CD4-positive, alpha-beta T cell treated with Interleukin-15 for 4 hours (primary cell): ENCODE measurements at places on chromosomes 3 and 15.

DNA sequence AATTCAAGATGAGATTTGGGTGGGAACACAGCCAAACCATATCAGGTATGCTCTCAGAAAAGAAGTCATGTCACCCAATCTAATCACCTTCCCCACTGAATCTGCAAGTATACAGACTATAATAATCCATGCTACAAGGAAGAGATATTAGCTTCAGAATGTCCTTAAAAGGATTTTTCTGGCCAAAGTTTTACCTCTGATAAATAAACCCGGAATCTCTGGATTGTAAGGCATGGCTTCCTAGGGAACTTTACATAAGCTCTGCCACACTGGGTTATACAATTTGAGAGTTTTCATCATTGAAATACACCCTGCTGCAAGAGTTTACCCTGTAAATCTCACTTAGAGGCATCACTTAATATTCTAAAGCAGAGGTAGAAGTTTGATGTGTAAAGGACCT, 330.5 kb upstream of the KCNMB2 start:
- no peak for DNase-seq

DNA sequence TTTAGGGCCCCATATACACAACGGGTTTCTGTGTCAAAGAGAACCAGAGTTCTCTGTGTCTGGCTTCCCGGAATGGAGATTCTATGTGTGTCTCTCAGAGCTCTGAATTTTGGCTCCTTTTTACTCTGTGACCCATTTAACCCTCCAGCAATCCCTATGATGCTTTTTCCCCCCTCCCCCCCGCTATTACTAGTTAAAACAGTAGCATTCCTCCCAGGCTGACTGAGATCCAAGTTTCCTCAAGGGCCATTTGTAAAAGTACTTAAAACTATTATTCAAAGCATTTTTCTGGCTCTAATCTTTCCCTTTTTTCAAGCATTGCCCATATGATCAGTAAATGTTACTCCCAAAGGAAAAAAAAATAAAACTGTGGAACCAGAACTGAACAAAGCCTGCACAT, 6.6 kb upstream of the STAC start:
- no peak for DNase-seq

DNA sequence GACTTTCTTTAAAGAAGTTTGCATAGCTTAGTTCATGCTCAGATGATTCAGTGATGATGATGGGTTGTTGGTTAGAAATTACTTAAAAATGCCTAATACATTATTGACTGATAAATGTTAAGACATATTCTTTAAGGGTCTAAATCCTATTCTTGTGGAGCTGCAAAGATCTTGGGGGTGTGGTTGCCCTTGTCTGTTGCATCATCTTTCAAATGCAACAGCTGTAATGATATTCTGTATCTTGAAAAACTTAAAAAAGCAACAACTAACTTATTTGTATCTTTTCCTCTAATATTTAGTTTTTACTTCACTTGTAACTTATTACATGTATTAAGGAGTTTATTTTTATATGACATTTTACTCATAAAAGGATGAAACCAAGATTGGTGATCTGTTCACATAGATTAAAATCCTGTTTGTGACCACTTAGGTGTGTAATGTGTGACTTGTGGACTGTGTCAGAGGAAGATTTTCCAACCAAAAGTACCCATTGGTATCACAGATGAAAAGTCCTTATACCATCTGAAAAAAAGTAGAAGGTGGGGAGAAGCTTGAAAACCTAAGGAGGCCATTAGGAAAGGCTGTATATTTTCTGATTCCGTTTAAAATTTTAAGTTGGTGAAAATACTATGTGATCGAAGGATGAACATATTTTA, 142.8 kb downstream of the IGF1R start:
- no peak for DNase-seq

DNA sequence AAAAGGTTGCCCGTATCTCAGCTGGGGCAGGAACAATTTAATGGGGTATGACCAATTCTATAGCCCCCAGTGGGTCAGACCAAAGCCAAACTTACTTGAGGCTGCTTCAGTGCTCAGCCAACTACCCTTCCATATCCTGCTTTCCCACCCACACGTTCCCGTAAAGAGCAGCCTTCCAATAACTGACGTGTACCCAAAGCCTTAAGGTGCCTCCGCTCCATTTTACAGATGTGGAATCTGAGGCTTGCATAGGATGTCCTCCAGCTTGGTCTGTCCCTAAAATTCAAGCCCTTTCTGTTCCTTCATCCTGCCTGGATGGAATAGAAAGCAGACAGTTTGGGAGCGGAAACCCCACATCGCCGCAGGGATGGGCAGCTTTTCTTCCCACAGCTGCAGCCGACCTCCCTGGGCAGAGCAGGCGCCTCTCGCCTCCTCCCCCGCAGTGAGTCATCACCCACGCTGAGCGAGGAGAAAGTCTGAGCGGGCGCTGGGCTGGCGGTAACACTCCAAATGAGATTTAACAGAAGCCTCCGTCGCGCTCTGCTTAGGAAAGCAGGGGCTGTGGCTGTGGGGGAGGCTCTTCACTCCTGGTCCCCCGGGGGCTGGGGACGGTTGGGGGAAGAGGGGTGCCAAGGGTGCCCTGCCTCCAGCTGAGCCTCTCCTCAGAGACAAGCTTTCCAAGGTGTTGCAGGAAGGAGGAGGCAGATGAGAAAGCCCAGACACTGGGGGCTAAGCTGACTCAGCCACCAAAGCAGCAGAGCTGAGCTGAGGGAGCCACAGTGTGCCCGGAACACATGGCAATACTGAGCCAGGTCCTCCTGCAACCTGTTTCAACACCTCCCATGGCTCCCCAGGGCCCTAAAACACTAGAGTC, 57.8 kb upstream of the HRH1 start:
- DNase-seq = peak; percentile 7

DNA sequence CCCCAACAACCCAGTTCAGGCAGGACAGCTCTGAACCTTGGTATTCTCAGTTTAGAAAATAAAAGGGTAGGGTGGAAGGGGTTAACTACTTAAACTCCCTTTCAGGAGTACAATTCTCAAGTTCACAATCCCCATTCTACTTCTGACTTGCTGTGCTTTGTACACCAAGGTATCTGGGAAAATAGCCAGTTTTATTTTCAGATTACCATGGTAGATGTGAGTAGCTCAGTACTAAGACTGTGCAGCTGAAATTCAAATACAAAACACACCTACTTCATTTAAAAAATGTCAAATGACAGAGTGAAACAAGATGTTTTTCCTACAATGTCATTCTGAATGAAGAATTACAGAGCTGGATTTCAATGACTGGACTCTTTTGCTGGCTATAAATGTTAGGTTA, 27.4 kb downstream of the SLC7A14 start:
- DNase-seq = no peak

DNA sequence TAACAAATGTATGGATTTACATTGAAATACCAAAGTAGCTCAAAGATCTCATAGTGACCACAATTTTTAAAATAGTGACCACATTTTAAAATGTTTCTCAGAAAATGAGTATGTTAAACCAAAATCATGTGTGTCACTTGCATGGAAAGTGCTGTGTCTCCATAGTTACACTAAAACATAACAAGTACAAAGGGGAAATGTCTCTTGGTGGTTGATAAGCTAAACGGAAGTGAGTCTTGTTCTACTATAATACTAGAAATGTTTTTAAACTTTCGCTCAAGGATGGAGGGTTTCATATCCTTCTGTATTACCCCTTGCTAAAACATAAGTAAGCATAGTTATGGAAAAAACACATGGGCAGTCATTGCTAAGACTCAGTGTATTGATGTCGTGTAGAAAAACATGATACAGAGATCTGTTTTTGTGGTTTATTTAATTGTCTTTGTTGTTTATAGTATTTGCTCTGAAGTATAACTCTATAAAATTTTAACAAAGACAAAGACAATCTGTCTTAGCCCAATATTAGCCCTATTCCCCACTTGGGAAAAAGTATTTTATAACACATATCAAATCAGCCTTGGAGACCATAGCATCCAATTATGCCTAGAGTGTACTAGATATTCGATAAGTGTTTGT, 27.0 kb upstream of the DENND4A start:
- DNase-seq = peak; percentile 88

GRCh38 chr15:79332824-79333510, 22.1 kb downstream of the TMED3 start:
- no peak for DNase-seq

DNA sequence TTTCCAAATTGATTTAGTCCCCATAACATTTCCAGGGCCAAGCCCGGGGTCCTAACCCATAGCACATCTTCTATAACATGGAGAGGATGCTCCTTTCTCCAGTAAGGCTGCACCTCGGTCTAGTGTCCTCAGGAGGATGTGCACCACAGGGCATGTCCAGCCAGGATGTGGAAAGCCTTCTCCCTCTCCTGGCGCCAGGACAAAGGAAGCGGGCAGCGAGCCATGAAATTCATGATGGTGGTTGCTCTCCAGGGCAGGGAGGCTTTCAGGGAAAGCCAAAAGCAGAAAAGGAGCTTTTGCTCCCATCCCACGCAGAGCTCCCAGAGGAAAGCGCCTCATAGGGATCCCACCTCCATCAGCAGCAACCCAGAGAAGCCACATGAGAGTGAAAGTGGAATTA, 220.0 kb downstream of the ADAMTSL3 start:
- no peak for DNase-seq

DNA sequence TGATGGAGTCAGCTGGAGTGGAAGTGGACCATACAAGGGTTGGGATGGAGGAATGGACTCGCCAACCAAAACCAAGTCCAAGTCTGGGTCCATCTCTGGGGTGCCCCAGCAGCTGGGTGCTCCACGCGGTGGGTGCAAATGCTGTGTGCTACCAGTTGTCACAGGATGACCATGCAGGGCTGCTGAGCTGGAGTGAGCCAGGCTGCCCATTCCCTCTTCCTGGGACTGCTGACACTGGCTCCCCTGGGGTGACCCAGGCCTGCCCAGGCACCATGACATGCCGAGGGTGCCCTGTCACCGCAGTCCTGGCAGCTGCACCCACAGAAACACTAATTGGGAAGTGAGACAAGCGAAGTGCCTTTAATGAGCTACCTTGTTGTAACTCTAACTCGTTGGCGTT, 140.2 kb downstream of the TPRA1 start:
- no peak for DNase-seq

DNA sequence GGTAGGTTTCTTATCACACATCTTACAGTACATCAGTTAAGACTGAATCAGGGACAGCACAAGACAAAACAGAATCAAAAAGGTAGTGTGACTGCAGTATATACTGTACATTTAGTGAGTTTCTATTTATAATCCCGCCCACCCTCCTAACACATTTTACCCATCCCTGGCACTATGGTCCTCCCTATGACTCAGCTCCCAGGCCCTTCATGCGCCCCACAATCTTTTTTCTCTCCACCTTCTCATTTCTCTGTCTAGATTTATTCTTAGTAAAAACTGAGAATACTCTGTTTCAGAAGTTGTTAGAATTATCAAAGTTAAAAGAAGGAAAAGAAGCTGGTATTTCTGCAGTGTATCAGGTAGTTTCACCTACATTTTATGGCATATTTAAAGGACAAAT, 427.3 kb downstream of the CNTN4 start:
- no peak for DNase-seq

GRCh38 chr15:54519577-54519976, 541.3 kb downstream of the UNC13C start:
- no peak for DNase-seq

DNA sequence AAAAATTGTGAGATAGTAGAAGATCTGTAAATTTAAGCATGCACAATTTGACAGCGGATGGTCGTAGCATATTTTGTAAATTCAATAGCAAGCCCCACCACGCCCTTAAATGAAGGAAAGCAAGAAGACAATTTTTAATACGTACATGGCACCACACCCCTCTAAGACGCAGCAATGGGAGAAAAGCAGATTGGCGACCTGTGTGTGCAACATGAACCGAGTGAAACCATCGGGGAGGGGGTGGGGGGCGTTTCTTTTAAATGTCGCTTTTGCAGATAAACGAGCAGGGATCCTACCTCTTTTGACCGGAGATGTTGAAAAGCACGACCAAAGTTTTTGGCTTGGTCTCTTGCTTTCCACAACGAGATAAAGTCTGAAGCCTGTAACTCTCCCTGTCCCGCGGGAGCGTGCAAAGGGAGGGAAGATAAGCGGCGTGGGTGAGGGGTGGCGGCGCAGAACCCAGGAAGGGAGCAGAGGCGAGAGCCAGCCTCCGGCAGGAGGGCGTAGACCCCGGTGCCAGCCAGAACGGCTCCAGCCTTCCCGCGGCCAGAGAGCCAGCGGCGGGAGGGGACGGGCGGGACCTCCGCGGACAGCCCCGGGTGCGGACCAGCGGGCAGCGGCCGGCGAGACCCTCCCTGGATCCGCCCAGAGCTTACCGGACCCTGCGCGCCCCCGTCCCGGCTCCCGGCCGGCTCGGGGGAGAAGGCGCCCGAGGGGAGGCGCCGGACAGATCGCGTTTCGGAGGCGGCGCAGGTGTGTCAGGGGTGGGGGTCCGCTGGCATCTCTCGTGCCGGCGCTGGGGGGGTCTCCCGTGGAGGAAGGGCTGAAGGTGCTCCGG, at the start of gene CHL1:
Gene CHL1 (plus strand): TSS at position 453 of the 838 bp plus-strand sequence. CDS start 123,014 bp downstream, outside the sequence.
- no peak for DNase-seq
